ENCODE measurements at places on chromosomes 7 and 10.

- no peak for DNase-seq
Observed at GRCh38 chr7:46126675-46127300, 205.7 kb upstream of the IGFBP3 start.

GRCh38 chr7:81407094-81407493 is 362.8 kb downstream of the HGF start:
- DNase-seq = no peak

DNA sequence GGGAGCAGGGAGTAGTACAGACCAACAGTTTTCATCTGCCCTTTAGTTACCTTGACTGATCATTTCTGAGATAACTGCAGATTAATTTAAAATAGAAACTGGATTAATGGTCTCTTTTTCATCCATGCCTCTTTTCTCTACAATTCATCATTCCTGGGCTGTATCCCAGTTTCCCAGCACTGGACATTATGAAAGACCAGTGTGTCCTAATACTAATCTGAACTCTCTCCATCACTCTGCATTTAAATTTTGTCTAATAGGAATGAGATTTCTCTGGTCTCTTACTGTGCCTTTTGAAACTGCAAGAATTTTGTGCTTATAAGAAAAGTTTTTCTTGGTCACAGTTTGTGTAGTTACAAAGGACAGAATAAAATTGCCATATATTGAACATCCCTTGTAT is 12.7 kb downstream of the PLEKHA8 start:
- DNase-seq = no peak

DNA sequence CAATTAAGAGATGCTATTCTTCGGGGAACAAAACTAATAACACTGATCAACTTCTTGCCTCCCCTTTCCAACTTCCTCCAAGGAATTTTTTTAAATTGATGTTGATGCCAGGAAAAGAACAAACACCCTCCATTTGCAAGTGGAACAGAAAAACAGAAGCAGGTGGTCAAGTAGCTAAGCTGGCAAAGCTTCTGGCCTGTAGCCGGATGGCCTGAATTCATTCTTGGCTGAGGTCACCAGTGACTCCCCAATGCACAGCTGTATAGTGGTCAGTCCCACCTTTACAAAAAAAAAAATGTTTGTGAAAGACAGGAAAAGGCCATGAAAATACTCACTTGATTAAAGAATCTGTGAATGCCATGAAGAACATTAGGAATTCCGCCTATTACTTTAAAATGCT is 39.1 kb downstream of the DOCK4 start:
- no peak for DNase-seq

DNA sequence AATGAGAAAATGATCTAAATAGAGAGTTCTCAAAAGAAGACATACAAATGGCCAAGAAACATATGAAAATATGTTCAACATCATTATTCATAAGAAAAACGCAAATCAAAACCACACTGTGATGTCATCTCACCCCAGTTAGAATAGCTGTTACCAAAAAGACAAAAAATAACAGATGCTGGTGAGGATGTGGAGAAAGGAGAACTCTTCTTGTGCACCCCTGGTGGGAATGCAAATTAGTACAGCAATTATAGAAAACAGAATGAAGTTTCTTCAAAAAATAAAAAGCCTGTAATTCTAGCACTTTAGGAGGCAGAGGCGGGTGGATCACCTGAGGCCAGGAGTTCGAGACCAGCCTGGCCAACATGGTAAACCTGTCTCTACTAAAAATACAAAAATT is 199.3 kb downstream of the PARD3 start:
- no peak for DNase-seq

DNA sequence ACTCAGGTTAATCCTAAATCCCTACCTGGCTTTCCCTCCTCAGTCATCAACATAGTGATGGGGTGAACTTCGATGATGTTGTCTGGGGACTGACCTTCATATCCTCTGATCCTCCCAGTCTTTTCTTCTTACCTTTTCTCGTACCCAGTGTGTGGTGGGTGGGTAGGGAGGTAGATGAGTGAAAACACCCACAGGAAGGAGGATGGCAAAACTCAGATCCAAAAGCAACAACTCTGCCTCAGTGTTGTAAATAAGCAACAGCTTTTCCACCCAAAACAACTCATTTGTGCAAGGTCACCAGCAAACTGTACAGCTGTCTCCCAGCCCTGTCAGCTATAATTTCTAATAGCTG is 38.6 kb downstream of the VOPP1 start:
- no peak for DNase-seq

- no peak for DNase-seq
Observed at GRCh38 chr10:35386594-35387174, 50.4 kb downstream of the CCNY start.

DNA sequence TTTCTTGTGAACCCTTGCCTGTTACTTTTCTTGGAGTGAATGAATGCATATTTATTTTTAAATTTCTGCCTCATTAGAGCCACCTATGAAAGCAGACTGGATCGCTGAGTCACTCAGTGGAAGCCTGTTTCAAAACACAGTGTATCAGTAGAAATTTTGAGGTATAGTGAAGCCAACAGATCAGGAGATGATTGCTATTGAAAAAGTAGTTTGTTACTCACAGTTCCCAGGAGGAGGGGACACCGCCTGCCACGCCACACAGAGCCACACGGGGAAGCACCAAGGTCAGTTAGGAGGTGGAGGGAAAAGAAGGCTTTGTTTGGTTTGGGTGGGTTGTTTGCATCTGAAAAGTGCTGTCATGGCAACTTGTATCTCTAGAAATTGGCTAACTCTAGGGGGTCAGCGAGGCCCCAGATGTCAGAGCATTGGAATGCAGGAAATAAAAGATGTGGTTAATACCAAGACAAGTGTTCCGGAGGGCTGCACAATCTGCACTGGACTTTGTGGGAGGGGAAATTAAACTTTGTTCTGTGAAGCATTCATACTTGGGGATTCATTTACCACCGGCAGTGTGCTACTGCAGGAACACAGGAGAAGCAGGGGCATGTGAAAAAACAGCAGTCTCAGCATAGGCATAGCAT is 106.4 kb upstream of the SDK1 start:
- DNase-seq = no peak

GRCh38 chr10:79380946-79381721 is 33.9 kb downstream of the PPIF start:
- DNase-seq = no peak

- no peak for DNase-seq
Observed at GRCh38 chr7:31100871-31101270, 48.8 kb downstream of the ADCYAP1R1 start.

GRCh38 chr7:98106647-98107312 is at the start of gene LMTK2:
Gene LMTK2, plus strand, starts transcription at chr7:98106862. Its CDS starts 316 bp downstream, at chr7:98107178.
- DNase-seq = peak; percentile 95

DNA sequence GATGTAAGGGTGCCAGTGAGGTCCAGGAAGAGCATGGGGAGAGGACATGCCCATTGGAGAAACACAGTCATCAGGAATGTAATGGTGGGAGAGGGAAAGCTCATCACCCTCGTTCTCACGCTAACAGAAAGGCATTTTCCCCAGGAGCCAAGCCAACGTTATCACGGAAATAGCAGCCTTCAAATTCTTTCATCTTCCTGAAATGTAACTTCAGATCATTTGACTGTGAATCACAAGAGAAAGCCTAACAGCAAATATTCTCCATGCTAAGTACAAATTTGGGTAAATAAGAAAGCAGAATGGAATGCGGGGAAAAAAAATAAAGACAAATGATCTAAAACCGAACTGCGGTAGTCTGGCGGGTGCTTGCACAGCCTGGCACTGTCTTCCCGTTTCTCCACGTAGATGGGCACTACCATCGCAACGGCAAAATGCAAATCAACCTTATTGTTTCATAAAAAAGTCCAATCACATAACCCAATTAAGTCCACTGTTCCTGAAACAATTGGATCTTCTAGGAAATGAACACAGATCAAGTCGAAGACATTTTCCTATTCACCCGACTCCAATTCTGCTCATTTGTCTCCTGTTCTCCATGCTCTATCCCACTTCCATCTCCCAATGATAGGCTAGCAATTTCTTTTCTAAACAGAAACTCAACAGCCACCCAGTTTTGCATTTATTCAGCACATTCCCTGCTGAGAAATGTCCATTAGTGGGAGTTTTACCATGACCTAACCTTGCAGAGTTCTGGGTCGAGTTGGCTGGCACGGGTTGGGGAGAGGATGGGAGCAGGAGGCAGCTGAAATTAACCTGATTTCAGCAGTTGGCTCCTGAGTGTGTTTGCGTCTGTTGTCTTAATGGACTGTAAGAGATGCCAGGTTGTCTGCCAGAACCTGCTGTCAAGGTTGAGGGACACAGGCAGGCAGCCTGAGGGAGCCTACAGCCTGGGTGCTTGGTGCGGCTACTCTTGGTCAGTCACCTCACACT is 74.6 kb upstream of the FRMD4A start:
- DNase-seq = no peak

DNA sequence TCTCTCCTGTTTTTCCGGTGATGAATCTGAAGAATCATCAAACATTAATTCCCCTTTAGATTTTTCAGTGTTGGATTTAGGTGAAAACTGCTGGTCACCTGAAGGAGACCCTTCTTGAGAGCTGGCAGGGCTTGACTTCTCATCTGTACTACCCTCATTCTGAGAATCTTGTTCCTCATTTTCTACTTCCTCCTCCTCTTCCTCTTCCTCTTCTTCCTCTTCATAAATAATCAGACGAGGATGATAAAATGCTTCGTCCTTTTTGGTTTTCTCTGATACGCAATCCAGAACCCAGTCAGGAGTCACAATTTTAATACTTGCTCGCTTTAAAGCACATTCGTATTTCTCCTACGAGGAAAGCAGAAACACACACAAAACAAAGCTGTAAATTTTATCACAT is 26.9 kb downstream of the PAXIP1 start:
- no peak for DNase-seq

DNA sequence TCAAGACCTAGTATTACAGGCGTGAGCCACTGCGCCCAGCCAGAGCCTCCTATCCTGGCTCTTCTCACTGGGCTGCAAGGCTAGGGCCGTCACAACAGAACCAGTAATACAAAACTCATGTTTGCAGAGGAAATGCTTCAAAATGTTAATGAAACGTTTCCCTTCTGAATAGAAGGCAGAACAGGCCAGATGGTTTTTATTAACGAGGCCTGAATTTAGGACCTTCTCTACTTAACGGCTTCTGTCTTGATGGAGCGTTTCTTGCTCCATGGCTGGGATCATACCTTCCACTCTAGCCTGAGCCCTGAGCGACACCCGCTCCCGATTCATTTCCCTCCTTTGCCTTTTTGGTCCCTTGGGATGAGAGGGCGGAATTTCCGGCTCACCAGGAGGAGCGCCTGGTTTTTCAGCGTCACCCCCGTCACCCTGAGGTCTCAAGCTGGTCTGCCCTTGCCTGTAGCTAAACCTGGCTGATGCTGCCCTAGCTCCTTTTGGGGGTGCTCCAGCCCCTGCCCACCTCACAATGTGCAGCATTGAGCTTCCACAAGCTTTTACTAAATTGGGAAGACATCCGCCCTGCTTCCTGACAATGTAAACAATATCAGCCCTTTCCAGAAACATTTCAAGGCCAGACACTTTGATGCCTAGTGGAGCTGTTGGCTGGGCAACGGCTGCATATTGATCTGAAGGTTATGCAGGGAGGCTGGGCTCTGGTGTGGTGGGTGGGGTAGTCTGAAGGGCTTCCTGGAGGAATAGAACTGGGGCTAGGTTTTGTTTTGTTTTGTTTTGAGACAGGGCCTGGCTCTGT is 5.2 kb downstream of the CLIP2 start:
- DNase-seq = no peak

DNA sequence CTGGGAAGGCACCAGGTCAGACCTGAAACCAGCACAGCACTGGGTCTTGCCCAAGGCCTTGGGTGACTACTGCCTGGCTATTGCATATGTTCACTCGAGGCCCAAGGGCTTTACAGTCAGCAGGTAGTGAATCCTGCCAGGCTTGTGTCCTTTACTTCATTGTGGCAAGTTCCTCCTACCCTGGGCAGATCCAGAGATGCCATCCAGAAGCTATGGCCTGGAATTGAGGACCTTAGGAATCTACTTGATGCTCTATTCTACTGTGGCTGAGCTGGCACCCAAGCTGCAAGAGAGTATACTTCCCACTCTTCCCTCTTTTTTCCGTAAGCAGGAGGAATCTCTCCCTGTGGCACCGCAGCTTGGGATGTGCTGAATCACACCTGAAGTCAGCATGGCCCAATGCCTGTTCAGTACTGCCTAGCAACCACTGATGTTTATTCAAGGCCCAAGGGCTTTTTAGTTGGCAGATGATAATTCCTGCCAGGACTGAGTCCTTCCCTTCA is 246.7 kb upstream of the CTBP2 start:
- DNase-seq = no peak

GRCh38 chr10:36425131-36425797 is 700.1 kb upstream of the ANKRD30A start:
- DNase-seq = no peak

- no peak for DNase-seq
Observed at GRCh38 chr7:54141576-54141975, 400.6 kb upstream of the VSTM2A start.

- no peak for DNase-seq
Observed at GRCh38 chr7:138142583-138143201, 66.4 kb downstream of the AKR1D1 start.

DNA sequence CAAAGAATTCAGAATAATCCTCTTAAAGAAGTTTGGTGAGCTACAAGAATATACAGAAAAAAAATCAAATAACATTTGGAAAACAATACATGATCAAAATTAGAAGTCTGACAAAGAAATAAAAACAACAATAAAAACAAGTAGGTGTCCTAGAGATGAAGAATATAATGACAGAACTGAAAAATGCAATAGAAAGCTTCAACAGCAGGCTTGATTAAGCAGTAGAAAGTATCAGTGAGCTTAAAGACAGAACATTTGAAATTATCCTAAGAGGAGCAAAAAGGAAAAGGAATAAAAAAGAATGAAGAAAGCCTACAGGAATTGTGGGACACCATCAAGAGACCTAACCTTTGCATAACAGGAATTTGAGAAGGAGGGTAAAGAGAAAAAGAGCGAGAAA is 238.8 kb downstream of the ZEB1 start:
- no peak for DNase-seq

DNA sequence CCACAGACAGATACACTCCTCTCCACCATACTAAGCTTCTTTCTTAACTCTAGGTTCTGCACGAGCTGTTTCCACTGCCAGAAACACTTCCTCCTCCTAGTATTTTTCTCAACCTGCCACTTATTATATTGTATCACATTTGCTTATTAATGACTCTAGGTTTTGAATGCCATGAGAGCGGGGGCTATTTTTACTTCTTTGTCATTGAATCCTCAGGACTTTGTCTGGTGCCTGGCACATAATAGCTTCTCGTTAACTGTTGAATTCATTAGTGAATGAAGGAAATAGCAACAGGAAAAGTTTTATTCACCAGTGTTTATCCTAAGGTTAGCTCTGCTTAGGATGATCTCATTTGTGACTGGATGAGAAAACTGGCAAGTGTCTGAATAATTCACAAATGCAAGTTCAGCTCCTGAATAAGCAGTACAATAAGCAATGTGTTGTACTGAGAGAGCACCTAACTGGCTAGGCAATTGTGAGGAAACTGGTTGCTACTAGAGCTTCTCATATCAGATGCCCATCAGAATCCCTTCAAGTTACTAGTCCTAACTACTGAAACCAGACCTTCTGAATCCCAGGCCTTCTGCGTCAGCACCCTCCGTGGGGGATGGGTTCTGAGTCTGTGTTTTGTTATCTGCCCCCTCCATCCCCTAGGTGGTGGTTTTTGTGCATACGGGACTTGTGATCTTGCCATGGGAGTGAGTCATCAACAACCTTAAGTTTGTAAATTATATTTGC is 92.7 kb downstream of the LSMEM1 start:
- no peak for DNase-seq

All from activated CD4-positive, CD25-positive, alpha-beta regulatory T cell (primary cell).